Amniotic stem cell (primary cell): ENCODE measurements at places on chromosomes 6 and 20.

GRCh38 chr6:112017760-112018537 is 36.0 kb upstream of the CCN6 start:
- DNase-seq: no peak

DNA sequence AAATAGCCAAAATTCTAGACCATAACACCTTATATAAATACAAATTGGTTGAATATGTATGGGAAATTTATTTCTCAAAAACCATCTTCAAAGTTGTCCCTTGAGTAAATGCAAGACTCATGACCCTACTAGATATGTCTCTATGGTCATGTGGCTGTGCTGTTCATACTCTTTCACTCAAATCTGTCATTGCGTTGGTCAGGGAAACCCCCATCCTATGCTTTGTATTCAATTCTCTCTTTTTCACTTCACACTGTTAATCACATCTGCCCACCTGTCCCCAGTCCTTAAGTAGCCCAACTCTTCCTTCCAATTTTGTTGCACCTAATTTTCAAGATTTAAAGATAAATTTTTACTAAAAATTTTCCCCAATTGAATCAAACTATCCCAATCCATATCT is 51.0 kb downstream of the RPS12 start:
- DNase-seq: no peak

DNA sequence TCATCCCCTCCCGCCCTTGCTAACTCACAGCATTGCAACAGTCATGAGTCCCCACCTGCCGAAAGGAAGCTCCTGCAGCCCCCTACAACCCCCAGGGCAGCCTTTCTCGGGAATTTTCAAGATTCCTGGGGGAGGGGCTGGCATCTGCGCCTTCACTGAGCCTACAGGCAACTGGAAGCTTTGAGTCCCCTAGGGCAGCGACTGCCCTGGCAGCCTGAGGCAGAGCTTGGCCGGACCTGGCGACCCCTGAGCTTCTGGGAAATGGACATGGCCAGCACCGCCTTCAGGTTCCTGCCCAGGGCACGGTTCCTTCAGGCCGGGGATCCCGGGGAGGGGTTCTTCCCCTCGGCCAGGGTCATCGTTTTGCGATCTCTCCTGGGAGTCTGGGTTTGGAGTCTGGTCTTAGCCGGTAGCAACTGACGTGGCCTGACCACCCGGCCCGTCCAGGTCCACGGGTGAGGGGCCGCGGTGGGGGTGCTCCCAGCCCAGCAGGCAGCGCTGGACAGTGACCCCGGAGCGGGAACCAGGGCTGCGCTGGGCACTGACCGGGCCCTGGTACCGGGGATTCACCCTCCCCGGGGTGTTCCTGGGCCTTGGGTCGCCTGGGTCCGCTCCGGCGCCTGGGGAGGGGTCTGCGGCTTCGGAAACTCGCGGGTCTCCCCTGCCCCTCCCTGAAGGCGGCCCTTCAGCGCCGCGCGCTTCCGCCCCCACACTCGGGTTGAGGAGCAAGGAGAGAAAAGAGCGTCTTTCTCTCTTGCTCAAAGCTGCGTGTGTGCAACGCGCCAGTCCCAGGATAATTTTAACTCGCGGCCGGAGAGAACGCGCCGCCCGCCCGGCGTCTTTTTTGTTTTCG is 593 bp upstream of the COL9A3 start:
- DNase-seq: no peak

GRCh38 chr6:12048609-12049008 is 36.5 kb downstream of the HIVEP1 start:
- DNase-seq: no peak

- DNase-seq: no peak
Measured at GRCh38 chr6:161139766-161140553, 133.9 kb downstream of the AGPAT4 start.

- no peak for DNase-seq
Measured at GRCh38 chr20:38193586-38194105, 28.6 kb upstream of the TGM2 start.

- no peak for DNase-seq
Measured at GRCh38 chr6:22545051-22545450, 24.3 kb upstream of the HDGFL1 start.

DNA sequence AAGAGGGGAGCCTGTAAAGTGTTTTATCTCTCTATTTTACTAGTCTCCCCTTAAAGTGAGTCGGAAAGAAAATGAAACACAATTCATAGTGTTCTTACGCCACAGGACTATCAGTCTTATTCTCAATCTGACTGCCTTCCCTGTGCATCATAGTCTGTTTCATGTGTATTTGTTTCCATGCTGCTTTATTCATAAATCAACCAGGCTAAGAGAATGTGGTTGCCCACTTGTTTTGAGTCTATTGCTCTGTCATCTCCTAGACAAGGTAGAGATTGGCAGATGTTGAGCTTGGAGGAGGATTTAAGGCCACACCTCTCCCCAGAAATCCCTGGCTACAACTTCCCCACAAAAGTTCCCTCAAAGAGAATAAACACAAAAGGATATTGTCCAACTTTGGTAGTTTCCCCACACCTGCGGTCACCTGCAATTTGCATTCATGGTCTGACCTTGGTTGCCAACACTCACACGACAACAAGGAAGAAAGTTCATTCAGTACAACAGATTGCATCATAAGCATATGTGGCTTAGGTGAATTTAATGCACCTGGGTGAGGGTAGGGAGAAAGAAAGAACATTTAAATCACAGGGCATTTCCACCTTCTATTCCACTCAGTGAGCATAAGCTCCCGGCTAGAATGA is 167.1 kb upstream of the FBXL4 start:
- DNase-seq: no peak

DNA sequence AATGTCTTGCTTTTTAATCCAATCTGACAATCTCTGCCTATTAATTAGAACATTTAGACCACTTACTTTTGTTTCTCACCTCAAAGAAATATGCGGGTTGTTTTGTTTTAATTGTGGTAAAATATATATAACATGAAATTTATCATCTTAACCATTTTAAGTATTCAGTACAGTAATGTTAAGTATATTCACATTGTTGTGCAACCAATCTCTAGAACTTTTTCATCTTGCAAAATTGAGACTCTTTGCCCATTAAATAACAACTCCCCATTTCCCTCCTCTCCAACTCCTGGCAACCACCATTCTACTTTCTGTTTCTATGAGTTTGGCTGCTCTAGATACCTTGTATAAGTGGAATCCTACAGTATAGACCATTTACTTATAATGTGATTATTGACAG is 13.8 kb upstream of the TCP11 start:
- DNase-seq: no peak

GRCh38 chr20:8121666-8122065 is 10.4 kb upstream of the PLCB1 start:
- no peak for DNase-seq

DNA sequence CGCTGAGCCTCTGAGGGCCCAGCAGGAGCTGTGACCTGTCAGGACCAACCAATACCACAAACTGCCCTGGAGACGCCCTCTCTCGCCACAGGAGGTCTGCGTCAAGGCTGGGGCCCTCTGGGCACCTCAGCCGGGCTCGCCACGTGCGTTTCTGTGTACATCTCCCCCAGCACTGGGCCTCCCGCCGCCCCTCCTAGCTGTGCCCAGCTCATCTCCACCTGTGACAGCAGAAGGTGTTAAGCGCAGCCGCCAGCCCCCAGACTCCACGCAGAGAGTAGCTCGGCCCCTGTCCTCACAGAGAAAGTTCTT is 91.4 kb downstream of the TAF4 start:
- no peak for DNase-seq

DNA sequence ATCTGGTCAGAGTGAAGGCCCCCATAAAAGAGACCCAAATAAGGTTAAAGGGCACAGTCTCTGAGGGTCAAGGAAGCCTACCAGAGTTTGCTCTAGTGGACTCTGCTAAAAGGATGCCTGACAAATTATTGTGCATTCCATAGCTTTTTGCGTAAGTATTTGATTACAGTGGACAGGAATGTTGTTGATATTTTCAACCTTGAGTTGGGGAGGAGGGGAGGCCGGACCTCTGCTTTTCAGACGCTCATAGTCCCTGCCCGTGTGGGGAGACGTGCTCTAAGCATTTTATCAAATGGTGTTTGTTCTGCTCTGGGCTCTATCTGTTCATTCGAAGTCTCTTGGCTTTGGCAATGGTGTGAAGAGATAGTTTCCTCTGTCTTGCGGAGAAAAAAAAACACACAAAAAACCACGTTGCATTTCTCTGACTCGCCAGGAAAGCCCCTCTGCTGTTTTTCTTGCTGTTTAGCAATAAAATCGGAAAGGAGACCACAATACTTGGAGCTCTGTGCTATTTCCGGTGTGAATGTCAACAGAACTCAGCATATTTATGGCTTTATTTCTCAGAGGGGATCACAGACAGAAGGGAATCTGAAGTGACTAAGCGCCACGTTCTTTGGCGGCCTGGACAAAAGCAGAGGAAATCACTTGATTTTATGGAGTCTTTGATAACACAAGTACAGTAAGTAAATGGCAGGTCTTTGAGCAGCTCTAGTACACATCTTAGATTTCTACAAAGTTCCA is 159.8 kb downstream of the ZFP64 start:
- no peak for DNase-seq
